ENCODE measurements at places on chromosomes 1 and 21. TPM values are rescaled to one million over a fixed set of nuclear protein-coding genes. Genes with fewer than 3 reads are reported as not detected.
A peak's percentile ranks its signal among the peaks of the same experiment; 100 is the strongest.

DNA sequence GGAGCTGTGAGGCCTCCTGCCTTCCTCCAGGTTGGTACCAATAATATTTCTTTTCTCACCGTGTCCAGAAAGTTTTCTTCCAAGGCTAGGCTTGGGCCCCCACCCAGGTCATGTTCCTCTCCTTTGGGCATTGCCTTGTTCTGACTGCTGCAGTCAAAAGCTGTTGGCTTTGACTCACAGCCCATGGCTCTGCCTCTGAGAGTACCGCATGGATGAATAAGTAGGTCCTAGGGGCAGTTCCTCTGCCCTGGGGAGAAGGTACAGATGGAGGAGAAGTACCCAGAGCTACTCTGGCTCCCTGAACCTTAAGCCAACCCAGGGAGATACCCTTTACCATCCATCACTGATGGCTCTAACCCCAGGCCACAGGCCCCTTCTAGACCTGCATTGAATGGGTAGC lies 115.0 kb downstream of the NAV1 start:
- peaks cover 50% of the 10 kb centered on the region for H3K4me1 ChIP-seq
- DNase-seq: no peak
- peak overlapping the region; percentile 12 for H3K4me3 ChIP-seq
- H3K27ac ChIP-seq: no peak overlapping the region

GRCh38 chr1:51264451-51264850 lies 28.4 kb downstream of the RNF11 start:
- no peaks in the 10 kb centered on the region for H3K27me3 ChIP-seq
- no peak for DNase-seq
- H3K27ac ChIP-seq: no peak overlapping the region
- H3K4me1 ChIP-seq: peaks cover 31% of the 10 kb centered on the region
- H3K4me3 ChIP-seq: no peak overlapping the region

DNA sequence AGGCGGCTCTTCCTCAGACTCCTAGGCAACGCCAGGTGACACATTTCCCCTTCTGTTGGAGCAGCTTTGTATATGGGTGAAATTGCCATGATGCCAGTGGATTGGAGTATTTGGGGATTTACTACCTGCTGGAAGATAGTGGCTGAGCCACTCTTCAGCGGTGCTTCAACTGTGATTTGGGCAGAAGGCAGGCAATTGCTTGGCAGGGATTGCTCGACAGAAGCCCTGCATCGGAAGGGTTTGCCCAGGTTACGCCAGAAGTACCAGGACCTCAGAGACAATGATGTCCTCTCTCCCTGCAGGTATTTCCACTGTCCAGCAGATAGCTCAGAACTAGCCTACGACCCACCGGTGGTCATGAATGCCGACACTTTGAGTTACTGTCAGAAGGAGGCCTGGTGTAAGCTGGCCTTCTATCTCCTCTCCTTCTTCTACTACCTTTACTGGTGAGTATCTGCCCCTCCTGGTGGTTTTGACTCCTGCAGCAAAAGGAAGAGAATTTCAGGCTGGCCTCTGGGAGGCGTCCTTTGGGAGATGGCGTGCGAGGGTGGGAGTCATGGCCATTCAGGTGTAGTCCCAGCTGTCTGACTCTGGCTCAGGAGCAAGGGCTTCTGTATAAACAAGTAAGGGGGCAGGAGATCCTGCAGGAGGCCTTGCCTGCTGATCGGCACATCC lies 118.3 kb downstream of the CNIH3 start:
- no peak overlapping the region for H3K27ac ChIP-seq
- peaks cover 41% of the 10 kb centered on the region for H3K4me1 ChIP-seq
- no peak overlapping the region for H3K4me3 ChIP-seq

GRCh38 chr1:219472596-219472995 lies 140.3 kb downstream of the ZC3H11B start:
- no peak for DNase-seq
- H3K4me3 ChIP-seq: no peak overlapping the region
- H3K4me1 ChIP-seq: no peaks in the 10 kb centered on the region
- no peak overlapping the region for H3K27ac ChIP-seq
- no peaks in the 10 kb centered on the region for H3K27me3 ChIP-seq

DNA sequence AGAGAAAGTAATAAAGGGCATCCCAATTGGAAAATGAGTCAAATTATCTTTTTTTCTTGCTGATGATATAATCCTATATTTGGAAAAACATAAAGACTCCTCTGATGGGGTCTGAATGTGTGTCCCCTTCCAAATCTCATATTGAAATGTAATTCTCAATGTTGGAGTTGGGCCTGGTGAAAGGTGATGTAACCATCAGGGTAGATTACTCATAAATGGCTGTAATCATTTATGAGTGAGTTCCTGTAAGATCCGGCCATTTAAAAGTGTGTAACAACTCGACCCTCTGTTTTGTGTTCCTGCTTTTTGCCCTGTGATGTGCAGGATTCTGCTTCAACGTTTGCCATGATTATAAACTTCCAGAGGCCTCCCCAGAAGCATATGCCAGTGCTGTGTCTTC lies 44.3 kb upstream of the MAP1LC3C start:
- no peaks in the 10 kb centered on the region for H3K27me3 ChIP-seq
- no peak for DNase-seq
- no peak overlapping the region for H3K27ac ChIP-seq
- H3K36me3 ChIP-seq: no peaks in the 10 kb centered on the region
- no peak overlapping the region for H3K4me3 ChIP-seq
- H3K4me1 ChIP-seq: no peaks in the 10 kb centered on the region

GRCh38 chr1:230842801-230843200 lies 25.5 kb downstream of the C1orf198 start:
- peaks cover 7% of the 10 kb centered on the region for H3K4me1 ChIP-seq
- DNase-seq: no peak
- H3K4me3 ChIP-seq: no peak overlapping the region
- H3K27me3 ChIP-seq: no peaks in the 10 kb centered on the region

- no peaks in the 10 kb centered on the region for H3K4me1 ChIP-seq
- peaks cover 3% of the 10 kb centered on the region for H3K27me3 ChIP-seq
- H3K4me3 ChIP-seq: no peak overlapping the region
- H3K27ac ChIP-seq: no peak overlapping the region
Measured at GRCh38 chr21:38897532-38898421, 92.0 kb downstream of the ETS2 start.

GRCh38 chr1:51791888-51792287 lies 86.6 kb downstream of the NRDC start:
- H3K27me3 ChIP-seq: no peaks in the 10 kb centered on the region
- H3K27ac ChIP-seq: no peak overlapping the region
- no peaks in the 10 kb centered on the region for H3K4me1 ChIP-seq
- DNase-seq: no peak
- peaks cover 33% of the 10 kb centered on the region for H3K36me3 ChIP-seq

Gene CHRM3
- 2.7 TPM for total RNA-seq

Gene LRRC41
- total RNA-seq: 102 TPM

Gene TLCD4
- total RNA-seq: 0.89 TPM

Gene SHCBP1L
- total RNA-seq: not detected

Gene CELA2B
- not detected for total RNA-seq

Gene SYT6
- total RNA-seq: 3.5 TPM

Gene KLHL17
- 43.9 TPM for total RNA-seq

Gene UTP25
- 6.8 TPM for total RNA-seq
